ENCODE measurements at places on chromosomes 13 and 19. TPM values are rescaled to one million over a fixed set of nuclear protein-coding genes. Genes with fewer than 3 reads are reported as not detected.

COX7A1 gene
- 34.2 TPM for total RNA-seq

KLK14 gene
- not detected for total RNA-seq

KLK10 gene
- not detected for total RNA-seq

TNFSF13B gene
- 8.2 TPM for total RNA-seq

EPSTI1 gene
- total RNA-seq: 2.9 TPM

HSH2D gene
- total RNA-seq: not detected

ZNF8 gene
- total RNA-seq: 7.6 TPM

PCDH17 gene
- total RNA-seq: 0.26 TPM

LRP3 gene
- 49.3 TPM for total RNA-seq

CYP4F3 gene
- not detected for total RNA-seq

FPR2 gene
- 0.07 TPM for total RNA-seq

DAND5 gene
- total RNA-seq: 0.13 TPM

SACS gene
- total RNA-seq: 73.3 TPM

IZUMO4 gene
- total RNA-seq: 1.1 TPM

ZNF254 gene
- 7.0 TPM for total RNA-seq

SLITRK6 gene
- total RNA-seq: 0.39 TPM

HSPH1 gene
- 40.0 TPM for total RNA-seq

LILRB5 gene
- not detected for total RNA-seq

PAK4 gene
- total RNA-seq: 13.7 TPM

TMEM255B gene
- total RNA-seq: 0.13 TPM

SHANK1 gene
- 6.4 TPM for total RNA-seq

RASAL3 gene
- total RNA-seq: 0.07 TPM

DHDH gene
- 0.17 TPM for total RNA-seq

CEACAM7 gene
- not detected for total RNA-seq

SRRM5 gene
- 0.03 TPM for total RNA-seq

PSG5 gene
- total RNA-seq: 6.9 TPM

GGACT gene
- total RNA-seq: 3.4 TPM

CYP2A7 gene
- not detected for total RNA-seq

IRGC gene
- not detected for total RNA-seq

CHST8 gene
- not detected for total RNA-seq

C19orf33 gene
- total RNA-seq: not detected

CEACAM21 gene
- not detected for total RNA-seq

FGF21 gene
- not detected for total RNA-seq

OR7C1 gene
- total RNA-seq: not detected

NLRP4 gene
- not detected for total RNA-seq

NCR1 gene
- total RNA-seq: not detected

LRRC25 gene
- 0.07 TPM for total RNA-seq

PTPRH gene
- 5.7 TPM for total RNA-seq

Measured in smooth muscle cell of the pulmonary artery (primary cell).